Natural killer cell treated with Interleukin-12 subunit alpha and Interleukin-12 subunit beta and Interleukin-15 and Interleukin-18, amount 100 ng/mL, for 72 hours (primary cell): ENCODE measurements at places on chromosomes 12 and 14.

DNA sequence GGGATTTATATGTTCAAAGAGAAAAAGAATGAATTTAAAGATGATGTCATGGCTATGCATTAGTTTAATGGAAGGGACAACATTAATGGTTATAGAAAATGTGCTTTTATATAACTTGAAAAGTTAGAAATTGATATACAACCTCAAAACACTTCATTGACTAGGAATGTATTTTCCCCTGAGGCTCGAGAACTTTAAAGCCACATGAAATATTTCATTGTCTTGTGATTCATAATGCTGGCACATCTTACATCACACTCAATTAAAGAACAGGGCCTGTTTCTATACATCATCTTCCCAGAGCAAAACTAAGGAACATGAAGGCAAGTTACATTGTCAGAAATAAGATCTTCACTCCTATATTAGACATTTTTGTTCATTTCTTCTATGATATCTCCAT, 35.2 kb upstream of the PAWR start:
- H3K4me3 ChIP-seq: no peak overlapping the region
- DNase-seq: no peak
- H3K4me1 ChIP-seq: no peaks in the 10 kb centered on the region
- H3K27ac ChIP-seq: no peak overlapping the region
- peaks cover 29% of the 10 kb centered on the region for H3K27me3 ChIP-seq
- H3K36me3 ChIP-seq: peaks cover 6% of the 10 kb centered on the region

DNA sequence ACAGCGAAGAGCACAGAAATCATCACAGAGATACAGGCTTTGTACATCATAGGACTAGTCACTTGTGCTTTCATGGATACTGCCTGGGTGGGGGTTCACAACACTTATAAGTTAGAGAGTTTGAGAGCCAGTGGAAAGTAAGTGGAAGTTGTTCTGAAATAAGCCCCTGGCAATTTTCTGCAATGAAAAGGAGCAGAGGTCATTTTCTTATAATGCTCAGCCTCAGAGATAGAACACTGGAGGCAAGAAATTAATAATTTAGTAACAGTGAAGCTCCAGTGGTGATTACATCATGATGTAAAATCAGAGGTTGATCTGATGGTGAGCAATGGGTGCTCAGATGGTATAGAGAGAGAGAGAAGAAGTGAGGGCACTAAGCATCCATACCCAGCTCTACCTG, 5.8 kb downstream of the KRT6A start:
- no peak overlapping the region for H3K4me3 ChIP-seq
- H3K36me3 ChIP-seq: peaks cover 13% of the 10 kb centered on the region
- H3K4me1 ChIP-seq: no peaks in the 10 kb centered on the region
- DNase-seq: no peak
- peaks cover 52% of the 10 kb centered on the region for H3K27me3 ChIP-seq

DNA sequence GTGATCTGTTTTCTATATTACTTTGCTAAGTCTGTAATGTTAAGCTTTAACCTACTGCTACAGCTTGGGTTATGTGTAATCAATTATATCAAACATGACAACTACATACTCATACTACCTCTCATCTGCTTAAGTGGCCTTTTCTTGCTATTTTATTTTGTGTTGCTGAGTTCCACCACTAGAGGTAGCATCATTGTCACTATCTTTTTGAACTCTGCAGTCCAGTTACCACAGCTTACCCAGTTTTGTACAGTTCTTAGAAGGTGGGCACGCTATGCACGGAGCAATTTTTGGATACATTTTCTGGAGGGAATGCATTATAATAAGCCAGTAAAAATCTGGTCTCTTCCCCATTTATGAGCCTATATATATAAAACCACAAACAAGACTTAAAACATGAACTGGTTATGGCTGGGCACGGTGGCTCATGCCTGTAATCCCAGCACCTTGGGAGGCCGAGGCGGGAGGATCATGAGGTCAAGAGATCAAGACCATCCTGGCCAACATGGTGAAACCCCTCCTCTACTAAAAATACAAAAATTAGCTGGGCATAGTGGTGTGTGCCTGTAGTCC, 48.5 kb downstream of the SAV1 start:
- no peak overlapping the region for H3K27ac ChIP-seq
- no peaks in the 10 kb centered on the region for H3K4me1 ChIP-seq
- H3K4me3 ChIP-seq: no peak overlapping the region

DNA sequence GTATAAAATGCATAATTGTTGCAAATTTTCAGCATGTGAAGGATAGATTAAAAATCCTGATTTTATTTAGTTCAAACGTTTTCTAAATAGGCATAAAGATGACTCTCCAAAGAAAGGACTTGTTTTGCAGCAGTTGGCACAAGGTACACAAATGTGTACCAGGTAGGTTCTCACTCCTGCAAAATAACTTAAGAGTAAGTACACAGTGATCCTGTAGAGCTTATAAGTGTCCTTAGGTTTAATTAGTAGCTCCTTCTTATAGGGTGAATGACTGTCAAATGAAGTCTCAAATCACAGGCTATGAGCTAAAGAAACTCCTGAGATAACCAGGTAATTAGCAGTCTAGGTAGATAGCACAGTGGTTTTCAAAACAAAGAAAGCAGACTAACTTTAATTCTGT, 330.6 kb upstream of the MDGA2 start:
- H3K4me3 ChIP-seq: no peak overlapping the region
- no peak overlapping the region for H3K27ac ChIP-seq
- no peak for DNase-seq
- H3K36me3 ChIP-seq: no peaks in the 10 kb centered on the region
- H3K4me1 ChIP-seq: no peaks in the 10 kb centered on the region

DNA sequence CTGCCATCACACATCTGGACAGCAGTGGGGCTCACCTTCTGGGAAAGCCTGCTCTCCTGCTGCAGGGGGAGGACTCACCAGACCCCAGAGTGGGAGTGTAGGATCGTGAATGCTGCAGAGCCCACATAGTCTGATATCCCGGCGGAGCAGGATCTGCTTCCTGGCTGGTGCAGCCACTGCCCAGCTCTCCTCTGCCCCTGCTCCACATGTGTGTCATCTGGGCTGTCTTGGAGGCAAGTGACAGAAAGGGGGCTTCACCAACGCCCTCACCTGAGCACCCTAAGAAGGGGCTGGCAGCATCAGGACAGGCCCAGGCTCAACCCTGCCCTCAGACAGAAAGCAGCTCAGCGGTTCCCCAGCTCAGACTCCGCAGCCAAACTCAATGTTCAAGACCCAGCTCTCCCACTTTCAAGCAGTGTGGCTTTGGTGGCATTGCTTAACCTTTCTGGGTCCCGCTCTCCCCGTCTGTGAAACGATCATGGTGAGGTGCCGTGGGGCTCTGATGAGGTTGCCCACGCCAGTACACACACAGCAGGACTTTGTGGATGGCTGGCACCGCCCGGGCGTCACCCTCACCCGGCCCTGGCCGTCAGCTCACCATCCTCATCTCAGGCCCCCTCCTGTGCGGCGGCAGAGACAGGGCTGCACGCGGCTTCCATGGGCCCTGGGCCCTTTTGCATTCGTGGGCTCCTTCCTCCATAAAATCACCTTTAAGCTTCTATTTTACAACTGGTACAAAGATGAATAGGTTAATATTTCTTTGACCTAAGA, 91.0 kb upstream of the SFSWAP start:
- H3K4me1 ChIP-seq: peaks cover 8% of the 10 kb centered on the region
- peak; percentile 53 for DNase-seq
- no peaks in the 10 kb centered on the region for H3K27me3 ChIP-seq
- no peak overlapping the region for H3K27ac ChIP-seq

- DNase-seq: no peak
- H3K4me1 ChIP-seq: no peaks in the 10 kb centered on the region
- H3K27me3 ChIP-seq: no peaks in the 10 kb centered on the region
- H3K36me3 ChIP-seq: no peaks in the 10 kb centered on the region
- H3K27ac ChIP-seq: no peak overlapping the region
Observed at GRCh38 chr14:56324454-56324853, 206.2 kb downstream of the PELI2 start.

DNA sequence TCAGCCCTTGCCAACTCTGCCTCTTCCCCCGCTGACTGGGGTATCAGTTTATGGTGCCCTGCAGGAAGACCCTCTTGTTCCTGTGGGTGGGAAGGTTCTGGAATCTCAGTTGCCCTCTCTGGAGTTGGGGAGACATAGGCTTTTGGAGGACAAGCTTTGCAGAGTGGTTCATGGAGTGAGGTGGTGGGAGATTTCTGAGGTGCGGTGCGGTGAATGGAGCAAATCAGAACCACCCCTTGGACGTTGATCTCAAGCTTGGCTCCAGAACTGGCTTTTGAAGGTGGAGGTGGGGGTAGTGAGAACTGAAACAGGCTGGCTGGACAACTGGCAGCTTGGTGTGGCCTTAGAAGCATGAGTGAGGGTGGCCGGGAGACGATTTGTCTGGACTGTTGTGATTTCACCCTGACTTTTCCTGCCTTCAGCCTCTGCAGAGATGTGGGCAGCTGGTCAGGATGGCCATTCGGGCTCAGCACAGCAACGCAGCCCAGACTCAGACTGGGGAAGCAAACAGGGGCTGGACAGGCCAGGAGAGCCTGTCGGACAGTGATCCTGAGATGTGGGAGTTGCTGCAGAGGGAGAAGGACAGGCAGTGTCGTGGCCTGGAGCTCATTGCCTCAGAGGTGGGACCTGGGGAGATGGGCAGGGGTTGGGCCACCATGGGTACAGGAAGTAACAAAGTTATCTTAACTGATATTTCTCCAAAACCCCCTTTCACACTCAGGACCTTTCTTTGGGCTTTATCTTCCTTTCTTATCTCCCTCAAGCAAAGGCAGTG, 1.1 kb downstream of the SHMT2 start:
- H3K4me1 ChIP-seq: peaks cover 53% of the 10 kb centered on the region
- peak overlapping the region; percentile 98 for H3K27ac ChIP-seq
- H3K27me3 ChIP-seq: peaks cover 23% of the 10 kb centered on the region
- H3K36me3 ChIP-seq: peaks cover 19% of the 10 kb centered on the region
